ENCODE measurements at places on chromosomes 3 and 15.

DNA sequence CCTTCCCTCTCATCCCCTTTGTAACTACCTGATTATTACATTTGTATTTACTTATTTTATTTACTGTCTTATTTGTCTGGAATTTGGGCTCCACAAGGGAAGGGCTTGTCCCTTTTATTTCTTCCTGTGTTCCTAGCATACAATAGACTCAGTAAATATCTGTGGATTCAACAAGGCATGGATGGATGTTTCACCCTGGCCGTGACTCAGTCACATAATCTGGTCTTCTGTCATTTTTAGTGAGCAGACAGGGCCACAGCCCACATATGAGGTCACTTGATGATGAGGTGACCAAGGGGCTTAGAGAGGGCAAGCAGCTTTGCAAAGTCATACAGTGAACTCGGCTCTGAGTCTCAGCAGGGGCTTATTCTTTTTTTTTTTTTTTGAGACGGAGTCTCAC is 7.8 kb upstream of the DAG1 start:
- DNase-seq: no peak

GRCh38 chr15:72912996-72913395 is 129.4 kb upstream of the ADPGK start:
- no peak for DNase-seq

DNA sequence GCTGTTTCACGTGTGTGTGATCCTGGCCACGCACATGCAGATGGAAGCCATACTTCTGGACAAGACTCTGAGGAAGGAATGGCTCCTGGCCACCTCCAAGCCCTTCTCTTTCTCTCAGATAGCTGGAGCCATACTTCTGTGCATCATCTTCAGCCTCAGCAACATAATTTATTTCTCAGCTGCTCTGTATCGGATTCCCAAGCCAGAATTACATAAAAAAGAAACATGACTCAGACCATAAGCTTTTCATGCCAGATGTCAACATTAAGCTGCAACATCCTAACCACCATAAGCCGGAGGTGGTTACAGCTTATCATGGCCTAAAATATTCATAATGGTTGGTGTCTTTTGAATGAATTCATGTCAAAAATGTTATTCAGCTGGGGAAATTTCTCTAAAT is 10.6 kb upstream of the KIF23 start:
- DNase-seq: peak; percentile 80

- no peak for DNase-seq
Measured at GRCh38 chr3:73433687-73434086, 191.1 kb downstream of the PDZRN3 start.

- DNase-seq: peak; percentile 74
Measured at GRCh38 chr3:188974856-188975599, 196.7 kb upstream of the TPRG1 start.

DNA sequence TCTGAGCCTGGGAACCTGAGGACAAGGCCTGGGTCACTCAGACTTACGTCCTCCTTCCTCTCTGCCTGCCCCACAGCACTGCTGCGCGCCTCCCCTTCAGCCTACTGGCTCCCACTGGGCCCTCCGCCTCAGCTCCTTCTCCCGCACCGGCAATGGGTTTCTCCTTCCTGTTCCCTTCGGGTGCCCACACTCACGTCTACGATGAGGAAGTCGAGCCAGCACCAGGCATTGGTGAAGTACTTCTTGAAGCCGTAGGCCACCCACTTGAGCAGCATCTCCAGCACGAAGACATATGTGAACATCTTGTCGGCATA is 70.0 kb downstream of the EXOG start:
- DNase-seq: no peak

GRCh38 chr15:52021128-52021671 is 2.2 kb downstream of the MAPK6 start:
- peak; percentile 77 for DNase-seq

- DNase-seq: no peak
Measured at GRCh38 chr3:187678726-187679268, 8.6 kb upstream of the SST start.

- DNase-seq: no peak
Measured at GRCh38 chr15:67415181-67415580, 105.8 kb upstream of the C15orf61 start.

DNA sequence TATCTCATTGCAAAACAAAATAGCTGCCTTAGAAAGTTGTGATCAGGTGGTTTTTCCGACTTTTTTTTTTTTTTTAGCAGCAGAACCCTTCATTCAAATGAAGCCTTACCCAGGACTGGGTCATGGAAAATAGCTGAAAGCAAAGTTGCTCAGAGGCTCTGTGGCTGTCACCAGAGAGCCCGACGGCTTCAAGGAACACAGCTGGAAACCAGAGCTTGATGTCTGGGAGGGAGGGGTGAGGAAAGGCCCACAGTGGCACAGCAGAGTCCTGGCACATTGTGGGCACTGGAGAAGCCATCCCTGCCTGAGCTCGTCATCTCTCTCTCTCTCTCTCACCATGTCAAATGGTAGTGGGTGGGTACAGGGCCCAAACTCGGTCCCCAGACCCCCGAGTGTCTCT is 77.5 kb downstream of the RPN1 start:
- DNase-seq: no peak

GRCh38 chr3:171564748-171565480 is 104.7 kb upstream of the TNIK start:
- DNase-seq: no peak

All from astrocyte of the cerebellum (primary cell).